Neuronal stem cell (in vitro differentiated cells): ENCODE measurements at places on chromosomes 6 and 20.

GRCh38 chr6:72288592-72288991 is 333.3 kb upstream of the KCNQ5 start:
- DNase-seq = peak; percentile 14

- no peak for DNase-seq
Observed at GRCh38 chr6:686497-686896, 6.4 kb downstream of the EXOC2 start.

GRCh38 chr20:17505636-17506517 is 25.3 kb downstream of the BFSP1 start:
- DNase-seq = no peak

GRCh38 chr20:4989570-4989969 is 11.7 kb downstream of the SLC23A2 start:
- DNase-seq = no peak

GRCh38 chr6:105802703-105803102 is 283.4 kb upstream of the PRDM1 start:
- no peak for DNase-seq

DNA sequence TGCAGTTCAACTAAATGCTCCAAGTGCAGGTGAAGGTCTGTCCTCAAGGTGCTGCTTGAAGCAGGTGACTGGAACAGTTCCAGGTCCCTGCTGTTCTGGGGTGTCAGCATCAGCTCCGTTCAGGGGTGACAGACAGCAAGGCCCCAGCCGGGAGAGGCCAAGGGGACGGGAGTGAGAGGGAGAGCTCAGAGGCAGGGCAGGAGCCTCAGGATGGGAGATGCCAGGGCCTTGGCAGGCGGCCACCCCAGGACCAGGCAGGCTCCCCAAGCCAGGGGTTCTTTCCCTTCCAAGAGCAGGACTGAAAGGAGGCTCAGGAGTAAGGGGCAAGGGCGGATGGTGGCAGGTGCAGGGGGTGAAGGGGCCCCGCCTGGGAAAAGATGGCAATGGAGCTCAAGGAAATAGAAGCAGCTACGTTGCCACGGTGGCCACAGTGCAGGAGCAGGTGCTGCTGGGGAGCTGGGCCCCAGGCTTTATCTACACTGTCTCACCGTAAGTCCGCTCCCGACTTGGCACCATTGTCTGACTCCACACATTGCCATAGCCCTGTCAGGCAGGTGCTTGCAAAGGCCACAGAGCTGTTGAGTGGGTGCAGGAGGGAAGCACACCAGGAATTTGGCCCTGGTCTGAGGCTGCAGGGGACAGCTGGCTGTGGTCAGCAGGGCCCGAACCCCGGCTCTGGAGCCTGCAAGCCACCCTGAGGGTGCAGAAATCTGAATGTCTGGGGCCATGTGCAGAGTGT is 43.1 kb downstream of the ERMARD start:
- DNase-seq = no peak

DNA sequence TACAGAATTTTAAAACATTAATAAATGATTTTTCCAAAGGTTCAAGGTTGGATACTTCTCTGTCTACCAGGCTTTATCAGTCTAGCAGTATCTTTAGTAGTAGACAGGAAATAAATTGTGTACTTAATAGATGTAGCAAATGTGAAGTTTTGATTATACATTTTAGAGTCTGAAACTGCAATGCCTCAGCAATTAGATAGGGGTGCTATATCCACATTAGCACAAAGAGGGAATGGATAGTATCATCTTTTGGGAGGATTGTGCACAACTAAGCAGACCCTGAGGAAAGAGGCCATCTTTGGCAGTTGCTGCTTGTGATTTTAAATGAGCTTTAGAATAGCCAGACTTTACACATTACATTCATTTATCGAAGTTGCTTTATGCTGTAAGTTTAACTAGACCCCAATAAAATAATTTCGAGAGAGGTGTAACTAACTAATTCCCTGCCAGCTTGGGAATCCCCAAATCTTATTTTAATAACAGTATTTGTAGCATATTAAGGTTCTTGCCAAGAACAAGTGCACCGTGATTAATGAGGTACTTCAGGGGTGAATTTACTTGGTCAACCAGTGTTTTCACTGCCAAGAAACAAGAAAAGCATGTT is 2.8 kb downstream of the KCNQ5 start:
- DNase-seq = no peak

DNA sequence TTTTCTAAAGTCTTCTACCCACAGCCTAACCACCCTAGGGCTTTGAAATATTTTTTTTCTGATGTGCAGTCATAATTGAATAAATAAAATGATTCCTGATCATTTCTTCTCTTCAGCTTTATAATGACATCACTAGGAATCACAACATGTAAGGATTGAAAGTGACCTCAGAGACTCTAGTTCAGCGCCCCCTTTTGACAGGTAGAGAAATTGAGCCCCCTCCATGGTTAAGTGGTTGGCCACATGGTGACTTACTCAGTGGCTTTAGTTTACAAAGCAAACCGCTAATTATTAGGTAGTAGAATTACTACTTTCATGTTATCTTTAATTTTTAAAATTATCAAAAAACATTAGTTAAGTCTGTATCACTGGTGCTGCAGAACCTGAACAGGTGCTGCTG is 13.3 kb upstream of the SLC2A12 start:
- no peak for DNase-seq

DNA sequence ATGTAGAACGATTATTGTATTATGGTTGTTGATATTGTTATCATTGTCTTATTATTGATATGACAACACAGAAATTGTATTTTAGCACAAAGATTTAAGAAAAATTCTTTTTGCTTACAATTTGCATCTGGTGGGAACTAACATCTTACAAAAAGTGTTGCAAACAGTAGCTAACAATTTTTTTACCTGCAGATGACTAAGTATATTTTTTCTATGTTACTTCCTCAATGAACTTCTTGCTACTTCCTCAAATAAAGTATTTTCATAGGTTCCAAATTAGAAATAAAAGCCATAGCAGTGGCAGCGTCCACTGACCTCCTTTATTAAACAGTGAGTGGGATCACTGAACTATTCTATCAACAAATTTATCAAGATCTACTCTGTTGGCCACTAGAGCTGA is 847.0 kb downstream of the PHF3 start:
- DNase-seq = no peak

DNA sequence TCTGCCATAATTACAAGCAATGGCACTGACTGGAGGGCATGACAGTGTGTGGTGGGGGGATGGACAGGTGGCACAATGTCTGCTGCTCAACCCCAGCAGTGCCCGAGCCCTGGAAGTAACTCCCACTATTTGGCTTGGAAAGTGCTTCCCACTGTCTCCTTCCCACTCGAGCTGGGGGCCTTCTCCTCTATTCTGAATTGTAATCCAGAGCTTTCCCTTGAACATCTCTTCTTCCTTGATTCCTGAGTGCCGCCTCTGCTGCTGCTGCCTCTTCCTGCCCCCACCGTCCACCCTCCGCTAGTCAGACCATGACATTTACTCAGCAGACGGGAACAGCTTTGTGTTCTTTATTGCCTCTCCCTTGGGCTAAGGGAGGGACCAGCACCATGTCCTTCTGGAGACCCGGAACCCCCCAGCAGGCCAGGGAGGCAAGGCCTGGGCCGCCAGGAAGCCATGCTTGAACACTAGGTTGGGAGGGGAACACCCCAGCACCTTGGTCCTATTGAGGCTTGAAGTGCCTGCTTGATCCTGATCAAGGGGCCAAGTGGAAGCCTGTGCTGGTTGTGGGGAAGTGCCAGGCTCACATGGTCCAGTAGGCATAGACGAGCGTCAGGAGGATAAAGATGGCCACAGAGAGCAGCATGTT is 17.0 kb downstream of the CCDC167 start:
- DNase-seq = no peak

DNA sequence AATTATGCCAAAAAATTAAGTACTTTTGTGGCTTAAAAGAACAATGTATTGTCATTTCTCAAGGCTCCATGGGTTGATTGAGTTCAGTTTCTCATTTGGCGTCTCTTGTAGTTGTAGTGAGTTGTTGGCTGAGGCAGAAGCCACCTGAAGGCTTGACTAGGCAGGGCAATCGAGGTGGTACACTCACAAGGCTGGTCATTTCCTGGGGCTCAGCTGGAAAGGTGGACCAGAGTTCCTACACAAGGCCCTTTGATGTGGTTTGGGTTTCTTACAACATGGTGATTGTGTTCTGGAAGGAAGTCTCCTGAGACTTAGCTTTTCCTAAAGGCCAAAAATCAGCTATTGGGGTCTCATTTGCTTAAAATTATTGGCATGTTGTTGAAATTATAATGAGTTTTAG is 22.6 kb downstream of the MAS1 start:
- DNase-seq = no peak

GRCh38 chr20:46312075-46312944 is 4.0 kb upstream of the CDH22 start:
- peak; percentile 61 for DNase-seq

DNA sequence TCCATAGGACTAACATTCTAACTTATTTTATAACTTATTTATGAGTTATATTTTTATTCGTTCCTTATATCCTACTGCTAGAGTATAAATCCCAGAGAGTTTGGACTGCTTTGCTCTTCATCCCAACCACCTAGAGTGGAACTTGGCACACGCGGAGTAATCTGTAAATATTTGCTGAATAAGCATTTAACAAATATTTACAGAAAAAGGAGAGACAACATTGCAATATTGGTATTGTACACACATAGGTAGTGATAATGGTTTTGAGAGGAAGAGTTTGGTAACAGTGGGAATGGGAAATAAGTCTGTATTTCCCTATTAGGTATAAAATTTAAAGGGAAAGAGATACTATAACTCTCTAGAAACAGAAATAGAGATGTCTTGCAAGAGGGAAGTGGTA is 634.8 kb upstream of the CITED2 start:
- DNase-seq = no peak

GRCh38 chr20:32567384-32568178 is 17.6 kb downstream of the NOL4L start:
- no peak for DNase-seq

DNA sequence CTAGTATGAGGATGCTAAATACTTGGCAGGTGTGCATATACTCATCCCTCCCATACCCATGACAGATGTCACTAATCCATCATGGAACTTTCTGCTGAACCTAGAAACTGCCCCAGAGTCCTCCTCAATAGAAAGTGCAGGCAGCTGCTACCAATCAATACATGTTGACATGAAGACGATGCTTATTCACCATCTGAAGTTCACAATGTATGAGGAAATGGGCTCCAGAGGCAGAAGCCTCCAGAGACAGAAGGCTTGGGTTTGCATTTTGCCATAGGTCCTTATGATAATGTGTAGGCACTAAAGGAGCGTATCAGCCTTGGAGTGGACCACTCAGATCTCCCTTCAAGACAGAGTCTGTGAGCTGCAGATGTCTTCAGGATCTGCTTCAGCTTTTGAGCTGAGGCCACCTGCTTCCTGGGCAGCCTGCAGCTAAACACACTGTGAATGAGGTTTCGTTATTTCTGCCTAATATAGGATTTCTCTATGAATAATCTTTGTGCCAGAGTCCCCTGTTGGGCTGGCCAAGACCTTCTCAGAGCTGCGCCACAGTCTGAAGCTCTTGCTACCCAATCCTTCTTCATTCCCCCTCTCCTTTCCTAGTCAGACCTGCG is 7.5 kb upstream of the KIAA1755 start:
- DNase-seq = no peak

GRCh38 chr6:6711031-6711785 is 122.7 kb downstream of the LY86 start:
- DNase-seq = no peak

GRCh38 chr6:77511860-77512259 is 48.6 kb upstream of the HTR1B start:
- DNase-seq = no peak

- peak; percentile 24 for DNase-seq
Observed at GRCh38 chr20:6178537-6178936, 55.7 kb upstream of the FERMT1 start.

GRCh38 chr20:63291811-63292210 is 1.2 kb upstream of the COL20A1 start:
- DNase-seq = no peak

DNA sequence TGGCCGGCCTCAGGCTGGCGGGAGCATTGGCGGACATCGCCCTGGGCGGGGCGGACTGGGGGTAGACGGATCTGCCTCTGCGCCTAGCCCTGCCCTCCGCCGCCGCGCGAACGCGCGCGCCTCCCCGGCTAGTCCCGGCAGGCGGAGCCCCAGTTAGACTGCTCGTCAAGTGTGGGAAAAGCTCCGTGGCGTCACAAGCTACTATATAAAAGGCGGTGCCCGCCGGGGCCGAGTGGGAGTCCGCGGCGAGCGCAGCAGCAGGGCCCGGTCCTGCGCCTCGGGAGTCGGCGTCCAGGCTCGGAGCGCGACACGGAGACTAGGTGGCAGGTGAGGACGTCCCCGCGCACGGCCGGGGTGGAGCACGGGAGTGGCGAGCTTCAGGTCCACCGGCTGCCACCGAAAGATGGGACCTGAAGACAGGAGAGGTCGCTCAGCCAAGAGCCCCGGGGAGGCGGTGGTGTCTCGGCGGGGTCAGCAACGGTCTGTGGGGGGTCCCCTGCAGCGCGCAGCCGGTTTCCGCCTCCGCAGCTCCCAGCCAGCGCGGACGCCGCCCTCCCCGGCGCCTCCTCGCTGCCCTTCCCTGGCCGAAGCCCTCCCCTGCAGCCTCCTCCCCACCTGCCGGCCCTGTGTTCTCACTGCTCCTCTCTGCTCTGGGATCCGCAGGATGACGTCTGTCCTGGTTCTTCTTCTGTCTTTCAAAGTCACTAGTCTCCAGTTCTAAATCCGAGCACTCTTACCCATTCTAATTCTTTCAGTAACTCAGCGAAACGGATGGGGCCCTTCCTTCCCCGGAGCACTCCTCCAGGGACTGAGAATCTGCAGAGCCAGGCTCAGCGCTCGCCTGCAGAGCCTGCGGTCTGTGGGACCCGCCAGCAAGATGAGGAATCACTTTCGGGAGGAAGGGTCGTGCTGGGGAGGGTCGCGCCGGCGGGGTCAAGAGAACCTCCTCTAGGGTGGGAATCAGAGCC is 4.3 kb upstream of the RIPK1 start:
- DNase-seq = peak; percentile 62

DNA sequence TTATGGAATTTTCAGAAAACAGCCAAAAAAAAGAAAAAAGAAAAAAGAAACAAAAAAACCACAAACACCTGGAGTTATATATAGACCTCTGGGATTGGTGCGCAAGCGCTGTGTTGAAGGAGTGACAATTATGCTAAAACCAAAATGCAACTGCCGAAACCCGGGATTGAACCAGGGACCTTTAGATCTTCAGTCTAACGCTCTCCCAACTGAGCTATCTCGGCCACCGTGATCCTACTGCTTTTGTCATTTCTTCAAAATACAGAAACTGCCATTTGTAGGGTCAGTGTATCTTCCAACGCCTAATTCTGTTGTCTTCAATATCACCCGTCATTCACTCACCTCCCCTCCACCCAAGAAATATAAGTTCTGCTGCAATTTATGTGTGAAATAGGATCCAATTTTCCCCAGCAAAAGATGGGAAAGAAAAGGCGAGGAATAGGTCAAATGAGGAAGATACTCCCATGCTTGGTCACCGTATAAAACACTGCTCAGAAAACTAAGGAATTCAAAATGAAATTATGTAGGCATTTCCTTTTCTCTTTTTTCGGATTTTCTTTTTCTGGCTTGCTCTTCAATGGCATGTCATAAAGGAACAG is 116.0 kb downstream of the TRIM27 start:
- DNase-seq = no peak

GRCh38 chr6:122657601-122658000 is 47.4 kb downstream of the PKIB start:
- no peak for DNase-seq

- DNase-seq = no peak
Observed at GRCh38 chr6:80466981-80467380, 360.5 kb downstream of the BCKDHB start.
